ENCODE measurements at places on chromosomes 5 and 9.

GRCh38 chr5:110753600-110753999, 14.8 kb downstream of the SLC25A46 start:
- no peak for DNase-seq

DNA sequence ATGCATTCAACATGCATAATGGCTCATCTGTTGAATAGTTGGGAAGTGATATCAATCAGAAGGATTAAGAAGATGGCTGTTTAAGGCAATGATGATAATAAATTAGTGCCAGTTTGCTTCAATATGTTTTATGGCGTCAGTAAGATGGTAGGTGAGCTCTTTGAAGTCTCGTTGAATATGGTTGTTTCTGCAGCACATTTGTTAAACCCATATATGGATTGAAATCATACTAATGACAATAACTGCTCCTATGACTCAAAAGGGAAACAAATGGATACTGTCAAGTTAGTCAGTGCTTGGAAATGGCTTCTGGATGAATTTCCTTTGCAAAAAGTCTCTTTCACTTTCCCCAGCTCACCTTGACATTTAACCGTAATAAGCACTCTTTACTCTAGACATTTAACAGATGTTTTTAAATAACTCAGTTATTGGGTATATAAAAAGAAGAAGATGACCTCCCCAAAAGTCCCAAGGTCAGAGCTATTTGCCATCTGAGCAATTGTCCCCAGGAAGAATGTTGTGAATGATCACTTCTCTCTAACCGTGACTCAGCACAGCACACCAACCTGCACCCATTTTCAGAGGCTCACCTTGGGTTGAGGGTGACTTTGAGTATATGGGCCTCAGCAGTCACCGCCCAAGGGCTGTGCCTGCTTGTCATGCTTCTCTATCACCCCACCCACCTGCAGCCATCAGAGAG, 133.4 kb downstream of the GRIA1 start:
- no peak for DNase-seq

- no peak for DNase-seq
Measured at GRCh38 chr9:128705051-128705965, 3.0 kb downstream of the PKN3 start.

GRCh38 chr9:83449983-83450382, 88.2 kb downstream of the FRMD3 start:
- DNase-seq, result no peak

DNA sequence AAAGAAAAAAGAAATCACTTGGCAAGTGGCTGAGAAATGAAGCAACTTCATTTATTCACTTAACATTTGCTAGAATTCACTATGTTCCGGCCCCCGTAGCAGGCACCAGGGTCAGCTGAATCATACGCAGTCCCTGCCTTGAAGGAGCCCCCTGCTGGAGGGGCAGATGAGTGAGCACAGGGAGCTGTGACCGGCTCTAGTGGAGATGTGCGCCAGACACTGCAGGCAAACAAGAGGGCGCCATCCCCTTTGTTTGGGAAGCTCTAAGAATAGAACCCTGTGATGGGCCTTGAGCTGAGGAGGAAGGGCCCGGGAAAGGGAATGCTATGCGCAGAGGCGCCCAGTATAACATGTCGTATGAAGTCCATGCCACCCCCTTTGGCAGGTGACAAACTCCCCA, 20.2 kb upstream of the RPL26L1 start:
- no peak for DNase-seq

DNA sequence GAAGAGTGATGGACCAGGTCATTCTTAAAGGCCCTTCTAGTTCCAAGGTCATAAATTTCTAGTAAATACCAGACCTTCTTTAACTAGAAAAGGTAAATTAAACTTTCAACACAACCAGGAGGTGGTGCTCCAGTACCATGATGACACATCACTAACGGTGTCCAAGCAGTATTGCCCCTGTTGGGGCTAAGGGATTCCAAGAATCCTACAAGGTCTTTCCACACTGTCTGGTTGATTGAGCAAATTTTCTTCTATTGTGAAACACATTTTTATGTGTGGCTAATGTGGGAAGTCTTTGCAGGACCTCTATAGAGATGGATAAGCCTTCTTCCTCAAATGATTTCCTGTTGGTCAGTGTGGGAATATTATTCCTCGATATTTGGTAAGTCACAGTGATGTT, 459.6 kb upstream of the PAPPA start:
- no peak for DNase-seq

DNA sequence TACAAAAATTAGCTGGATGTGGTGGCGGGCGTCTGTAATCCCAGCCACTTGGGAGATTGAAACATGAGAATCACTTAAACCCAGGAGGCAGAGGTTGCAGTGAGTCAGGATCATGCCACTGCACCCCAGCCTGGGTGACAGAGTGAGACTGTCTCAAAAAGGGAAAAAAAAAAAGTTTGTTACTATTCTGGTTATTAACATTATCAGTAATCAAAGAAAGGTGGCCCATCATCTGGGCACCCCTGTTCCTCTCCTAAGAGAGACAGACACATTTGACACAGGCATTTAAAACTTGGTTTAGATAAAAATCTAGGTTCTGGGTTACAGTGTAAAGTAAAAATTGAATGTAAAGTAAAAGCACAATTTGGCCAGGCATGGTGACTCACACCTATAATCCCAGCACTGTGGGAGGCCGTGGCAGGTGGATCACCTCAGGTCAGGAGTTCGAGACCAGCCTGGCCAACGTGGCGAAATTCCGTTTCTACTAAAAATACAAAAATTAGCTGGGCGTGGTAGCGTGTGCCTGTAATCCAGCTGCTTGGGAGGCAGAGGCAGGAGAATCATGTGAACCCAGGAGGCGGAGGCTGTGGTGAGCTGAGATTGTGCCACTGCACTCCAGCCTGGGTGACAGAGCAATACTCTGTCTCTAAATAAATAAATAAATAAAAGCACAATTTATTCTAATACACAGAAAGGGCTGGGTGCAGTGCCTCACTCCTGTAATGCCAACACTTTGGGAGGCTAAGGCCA, 16.7 kb upstream of the PHYHD1 start:
- no peak for DNase-seq

DNA sequence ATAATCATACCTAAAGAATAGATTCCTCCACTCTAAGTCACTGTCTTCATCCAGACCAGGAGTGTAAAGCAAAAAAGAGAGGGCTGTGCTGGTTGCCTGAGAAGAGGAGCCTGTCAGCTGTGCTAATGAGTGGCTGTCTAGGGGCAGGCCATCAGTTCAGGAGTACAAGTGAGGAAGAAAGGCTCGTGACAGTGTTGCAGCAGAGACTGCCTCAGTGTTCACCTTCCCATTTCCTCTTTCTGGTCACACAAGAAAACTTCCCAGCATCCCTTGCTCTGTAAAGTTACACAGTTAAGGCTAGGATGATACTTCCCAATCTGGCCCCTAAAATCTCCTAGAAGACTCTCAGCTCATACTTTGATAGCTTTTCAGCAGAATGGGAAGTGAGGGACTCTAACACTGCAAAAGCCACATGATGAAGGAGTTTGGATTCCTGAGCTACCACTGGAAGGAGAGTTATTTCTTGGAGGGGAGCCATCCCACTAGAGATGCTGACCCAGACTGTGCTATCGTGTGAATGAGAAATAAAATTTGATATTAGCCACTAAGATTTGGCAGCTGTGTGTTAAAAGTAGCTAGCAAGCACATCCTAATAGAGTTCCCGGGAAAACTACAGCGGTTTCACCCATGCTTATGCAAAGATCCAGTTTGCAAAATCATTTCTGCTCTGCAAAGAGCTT, 67.1 kb downstream of the ADAMTS12 start:
- DNase-seq, result no peak

DNA sequence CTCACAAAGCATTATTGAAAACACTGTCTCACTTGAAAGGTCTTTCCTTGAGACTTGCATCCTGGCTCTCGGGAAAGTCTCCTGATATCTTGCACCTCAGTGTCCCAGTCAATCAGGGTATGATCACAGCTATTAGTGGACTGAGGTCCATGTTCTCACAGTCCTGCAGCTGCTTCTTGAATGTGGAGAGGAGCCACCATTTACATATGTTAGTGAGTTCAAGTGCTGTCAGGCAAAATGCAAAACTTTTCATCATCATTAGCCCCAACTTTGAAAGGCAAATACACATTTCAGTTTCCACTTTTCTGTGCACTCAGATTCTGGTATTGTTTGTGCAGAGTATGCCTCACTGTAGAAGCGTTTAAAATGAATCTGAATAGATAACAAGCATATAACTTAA, 111.6 kb downstream of the SNX18 start:
- DNase-seq, result no peak

DNA sequence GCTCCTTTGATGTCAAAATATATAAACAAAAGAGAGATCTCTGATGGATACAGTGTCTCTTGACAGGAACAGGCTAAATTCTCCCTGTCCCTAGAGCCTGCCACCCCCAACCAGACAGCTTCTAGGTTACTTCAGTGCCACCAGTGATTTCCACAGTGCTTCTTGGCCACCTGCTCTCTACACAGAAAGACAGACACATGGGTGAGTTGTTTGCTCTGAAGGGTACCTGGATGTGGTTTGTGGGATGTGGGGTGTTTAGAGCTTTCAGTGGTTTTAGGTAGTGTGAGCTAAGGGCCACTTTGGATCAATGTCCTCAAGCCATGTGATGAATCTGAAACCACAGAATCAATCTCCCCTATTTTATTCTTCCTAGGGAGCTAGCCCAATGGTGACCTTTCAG, 125.4 kb downstream of the ANKRD18B start:
- DNase-seq, result no peak

DNA sequence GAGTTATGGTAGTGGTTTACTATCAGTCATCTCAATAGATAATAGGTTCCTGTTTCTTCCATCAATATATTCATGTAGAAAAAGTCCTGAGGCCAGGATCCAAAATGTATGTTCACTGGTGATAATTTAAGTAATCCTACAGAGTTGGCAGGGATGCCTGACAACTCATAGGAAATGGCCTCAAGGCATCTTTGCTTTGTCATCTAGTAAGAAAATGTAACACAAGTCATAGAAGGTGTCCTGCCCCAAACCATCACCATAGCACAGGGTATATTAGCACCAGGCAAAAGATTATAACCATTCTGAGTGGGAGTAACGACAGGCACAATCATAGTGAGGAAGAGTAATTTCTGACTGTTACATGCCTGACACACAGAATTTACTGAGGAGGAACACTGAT, 257.0 kb downstream of the TMEM167A start:
- no peak for DNase-seq

GRCh38 chr5:174698156-174698555, 26.2 kb upstream of the MSX2 start:
- no peak for DNase-seq

DNA sequence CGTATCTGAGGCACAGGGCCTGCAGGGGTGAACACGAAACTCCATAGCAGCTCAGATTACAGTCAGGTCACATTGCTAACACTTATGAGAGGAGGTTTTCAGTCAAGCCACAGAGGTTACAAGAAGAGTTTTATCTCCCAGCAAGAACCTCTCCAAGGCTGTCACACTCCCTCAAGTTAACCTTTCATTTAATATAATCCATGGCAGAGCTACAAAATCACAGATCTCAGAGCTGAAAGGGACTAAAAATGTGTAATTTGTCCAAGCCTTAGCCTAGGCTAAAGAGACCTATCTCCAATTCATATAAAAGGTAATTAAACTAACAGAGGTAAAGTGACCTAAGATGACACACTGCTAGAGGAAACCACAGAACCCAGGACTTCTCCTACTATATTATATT, 57.2 kb downstream of the MLANA start:
- no peak for DNase-seq

DNA sequence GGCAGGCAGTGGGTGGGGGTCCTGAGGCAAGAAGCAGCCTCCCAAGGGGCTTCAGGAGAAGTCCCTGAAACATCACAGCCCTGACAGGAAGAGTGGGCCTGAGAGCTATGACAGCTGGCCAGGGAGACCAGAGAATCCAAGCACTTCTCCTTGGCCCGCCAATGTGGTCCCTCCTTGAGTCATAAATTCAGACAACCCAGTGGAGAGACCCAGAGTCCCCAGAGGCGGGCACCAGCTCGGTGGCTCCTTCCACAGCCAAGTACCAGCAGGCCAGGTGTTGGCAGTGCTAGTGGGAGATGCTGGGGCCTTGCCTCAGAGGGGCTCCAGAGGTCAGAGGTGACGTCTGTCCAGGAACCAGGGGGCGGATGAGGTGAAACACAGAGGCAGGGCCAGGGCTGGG, 1.6 kb upstream of the DOK3 start:
- DNase-seq, result no peak

GRCh38 chr9:112283582-112284253, 49.7 kb downstream of the PTBP3 start:
- no peak for DNase-seq

DNA sequence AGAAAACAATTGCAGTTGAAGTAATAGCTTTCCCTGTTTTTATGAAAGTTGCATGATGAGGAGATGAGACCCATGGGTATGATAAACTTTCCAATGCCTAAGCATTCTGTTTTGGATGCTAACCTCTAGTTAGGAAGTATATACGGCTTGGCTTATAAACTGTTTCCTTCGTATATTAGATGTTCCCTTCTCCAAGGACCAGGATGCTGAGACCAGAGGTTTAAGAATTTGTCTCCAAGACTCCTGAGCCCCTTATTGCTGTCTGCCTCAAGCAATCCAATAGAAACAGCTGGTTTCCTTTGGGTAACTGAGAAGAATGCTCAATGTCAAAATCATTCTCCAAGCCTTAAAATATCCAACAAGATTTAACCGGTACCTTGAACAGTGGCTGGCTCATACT, 12.2 kb upstream of the TNC start:
- DNase-seq, result no peak

DNA sequence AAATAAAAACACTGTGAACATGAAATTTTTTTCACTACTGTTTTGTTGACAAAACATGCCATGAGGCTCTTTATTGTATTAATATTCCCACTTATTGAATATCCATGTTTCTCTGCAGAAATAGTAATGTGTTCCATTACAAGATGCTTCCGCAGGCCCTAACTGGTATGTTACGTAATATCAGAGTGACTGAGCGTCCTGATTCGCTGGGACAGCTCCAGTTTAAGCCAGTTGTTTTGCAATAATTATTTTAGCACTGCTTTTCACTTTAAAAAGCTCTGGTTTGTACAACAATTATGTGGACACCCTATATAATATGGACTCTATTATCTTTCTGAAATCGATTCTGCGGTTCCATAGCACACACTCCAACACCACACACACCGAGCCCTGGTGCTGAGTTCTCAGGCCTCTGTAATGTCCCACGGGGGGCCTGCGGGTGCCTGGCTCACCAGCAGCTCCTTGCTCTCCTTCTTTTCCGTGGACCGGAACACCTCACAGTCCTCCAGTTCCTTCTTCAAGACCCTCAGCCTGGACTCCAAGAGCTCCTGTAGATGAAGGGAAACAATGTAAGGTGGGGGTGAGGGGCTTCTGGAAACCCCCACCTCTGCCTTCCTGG, 1.8 kb downstream of the TRIM7 start:
- DNase-seq, result no peak

Measured in CD8-positive, alpha-beta memory T cell (primary cell).